ENCODE measurements at places on chromosomes 7 and 10.

GRCh38 chr7:42770114-42770513, 141.8 kb downstream of the C7orf25 start:
- peak; percentile 9 for DNase-seq

- DNase-seq = no peak
Measured at GRCh38 chr7:142927085-142927745, 6.3 kb downstream of the TRPV5 start.

- peak; percentile 45 for DNase-seq
Measured at GRCh38 chr10:61747307-61747706, 84.6 kb downstream of the CABCOCO1 start.

- peak; percentile 7 for DNase-seq
Measured at GRCh38 chr7:8724080-8724718, 290.8 kb downstream of the NXPH1 start.

- no peak for DNase-seq
Measured at GRCh38 chr7:84654273-84654672, 459.7 kb upstream of the SEMA3A start.

DNA sequence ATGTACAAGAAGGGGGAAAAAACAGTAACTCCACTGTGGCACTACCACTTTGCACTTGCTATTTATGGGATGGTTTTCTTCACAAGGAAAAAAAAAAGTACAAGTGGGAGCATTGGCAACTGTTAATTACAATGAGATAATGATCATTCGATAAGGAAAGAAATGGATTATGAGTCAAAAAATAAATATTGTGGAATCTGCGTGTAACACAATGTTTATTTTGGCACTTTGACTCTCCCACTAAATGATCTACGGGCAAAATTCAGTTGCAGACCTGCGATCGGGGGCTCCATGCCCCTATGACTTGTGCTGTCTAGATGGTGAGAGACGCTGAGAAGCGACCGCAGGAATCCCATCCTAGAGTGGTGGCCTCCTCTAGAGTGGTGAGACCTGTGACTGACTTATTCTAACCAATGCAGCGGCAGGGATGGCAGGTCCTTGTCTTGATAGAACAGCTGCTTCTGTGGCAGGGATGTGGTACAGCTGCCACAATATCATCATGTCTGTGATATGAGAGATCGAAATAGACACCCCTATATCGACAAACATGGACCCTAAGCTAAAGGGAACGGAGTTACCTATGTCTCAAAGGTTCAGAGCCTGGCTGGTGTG, 345.0 kb upstream of the KLF6 start:
- DNase-seq = no peak

DNA sequence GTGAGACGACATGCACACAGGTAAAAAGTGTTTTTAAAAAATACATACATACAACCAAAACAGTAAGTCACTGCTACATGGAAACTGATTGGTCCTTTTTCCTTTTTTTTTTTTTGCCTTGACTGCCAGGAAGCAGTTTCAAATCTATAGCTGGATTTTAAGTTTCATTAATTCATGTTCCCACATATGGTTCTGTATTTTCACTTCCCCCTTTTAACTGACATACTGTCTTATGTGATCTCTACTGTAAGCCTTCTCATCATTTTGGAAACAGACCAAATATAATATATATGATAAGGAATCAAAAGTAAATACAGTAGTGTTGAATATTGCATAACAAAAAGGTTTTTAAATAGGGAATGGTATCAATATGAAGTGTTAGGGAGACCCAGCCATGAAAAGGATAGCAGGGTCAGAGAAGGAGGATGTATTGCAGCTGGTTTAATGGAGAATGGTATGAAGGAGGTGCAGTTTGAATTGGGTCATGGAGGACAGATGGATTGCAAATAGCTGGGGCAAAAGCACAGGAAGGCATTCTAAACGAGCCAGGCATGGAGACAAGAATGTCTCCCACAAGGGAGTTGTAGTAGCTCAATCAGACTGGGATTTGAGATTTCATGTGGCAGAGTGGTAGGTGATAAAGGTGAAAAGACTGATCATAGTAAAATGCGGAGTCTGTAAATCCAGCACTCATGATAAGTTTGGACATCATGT, 5.4 kb downstream of the CAV1 start:
- DNase-seq = no peak

- no peak for DNase-seq
Measured at GRCh38 chr10:129949891-129950291, 14.2 kb downstream of the EBF3 start.

DNA sequence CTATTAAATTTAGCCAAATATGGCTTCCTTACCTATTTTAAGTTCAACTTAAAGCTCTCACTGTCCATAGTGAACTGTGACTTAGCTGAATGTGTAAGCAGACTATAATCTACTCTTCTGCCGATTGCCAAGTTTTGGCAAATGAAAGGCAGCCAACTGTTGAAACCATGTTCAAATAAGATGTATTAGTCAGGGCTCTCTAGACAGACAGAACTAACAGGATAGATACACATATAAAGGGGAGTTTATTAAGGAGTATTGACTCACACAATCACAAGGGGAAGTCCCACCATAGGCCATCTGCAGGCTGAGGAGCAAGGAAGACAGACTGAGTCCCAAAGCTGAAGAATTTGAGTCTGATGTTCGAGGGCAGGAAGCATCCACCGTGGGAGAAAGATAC, 837.7 kb upstream of the AUTS2 start:
- no peak for DNase-seq

GRCh38 chr7:37510043-37510634, 61.5 kb upstream of the ELMO1 start:
- DNase-seq = no peak

DNA sequence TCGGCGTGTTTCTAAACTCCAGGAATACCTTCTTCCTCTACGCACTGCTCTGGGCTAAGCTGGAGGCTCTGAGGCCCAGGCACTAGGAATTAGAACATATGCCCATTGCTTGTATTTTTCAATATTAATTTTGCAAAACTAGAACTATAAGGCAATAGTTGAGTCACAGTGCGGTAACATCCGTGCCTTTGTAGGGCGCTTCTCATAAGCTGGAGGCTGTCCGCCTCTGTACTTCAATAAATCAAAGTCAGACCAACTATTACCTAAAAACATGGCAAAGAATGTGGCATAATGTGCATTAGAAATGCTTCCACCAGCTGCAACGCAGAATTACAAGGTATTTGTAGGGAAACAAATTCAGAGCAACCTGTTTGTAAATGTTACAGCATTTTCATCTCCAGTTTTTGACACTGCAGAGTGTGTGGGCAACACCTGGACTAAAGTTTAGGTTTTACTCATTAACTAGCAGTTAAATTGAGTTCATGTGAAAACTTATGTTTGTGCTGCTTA, 440 bp upstream of the MINDY3 start:
- DNase-seq = no peak

GRCh38 chr7:43470110-43470509, 112.8 kb upstream of the STK17A start:
- no peak for DNase-seq

DNA sequence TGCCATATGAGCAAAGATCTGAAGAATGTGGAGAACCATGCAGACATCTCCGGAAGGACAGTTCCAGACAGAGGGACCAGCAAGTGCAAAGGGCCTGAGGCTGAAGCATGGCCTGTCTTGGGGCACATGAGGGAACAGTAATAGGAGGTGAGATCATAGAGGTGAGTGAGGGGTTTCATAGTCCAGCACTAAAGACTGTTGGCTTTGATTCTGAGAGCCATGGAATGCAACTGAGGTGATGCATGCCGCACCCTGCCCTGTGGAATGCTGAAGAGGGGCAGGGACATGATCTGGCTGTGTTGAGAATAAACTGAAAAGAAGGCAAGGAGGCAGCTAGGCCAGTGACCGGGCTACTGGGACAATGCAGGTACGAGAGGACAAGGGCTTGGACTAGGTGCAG, 253.1 kb upstream of the KLF14 start:
- DNase-seq = no peak

DNA sequence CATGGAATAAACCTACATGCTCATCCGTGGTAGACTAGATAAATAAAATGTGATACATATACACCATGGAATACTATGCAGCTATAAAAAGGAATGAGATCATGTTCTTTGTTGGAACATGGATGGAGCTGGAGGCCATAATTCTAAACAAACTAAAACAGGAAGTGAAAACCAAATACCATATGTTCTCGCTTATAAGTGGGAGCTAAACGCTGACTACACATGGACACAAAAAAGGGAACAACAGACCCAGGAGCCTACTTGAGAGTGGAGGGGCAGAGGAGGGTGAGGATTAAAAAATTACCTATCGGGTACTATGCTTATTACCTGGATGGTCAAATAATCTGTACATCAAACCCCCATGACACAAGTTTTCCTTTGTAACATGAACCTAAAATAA, 68.7 kb upstream of the SEC61G start:
- no peak for DNase-seq

GRCh38 chr7:104267701-104268368, 60.0 kb upstream of the ORC5 start:
- DNase-seq = peak; percentile 38

GRCh38 chr10:63585041-63585440, 63.8 kb downstream of the REEP3 start:
- no peak for DNase-seq

DNA sequence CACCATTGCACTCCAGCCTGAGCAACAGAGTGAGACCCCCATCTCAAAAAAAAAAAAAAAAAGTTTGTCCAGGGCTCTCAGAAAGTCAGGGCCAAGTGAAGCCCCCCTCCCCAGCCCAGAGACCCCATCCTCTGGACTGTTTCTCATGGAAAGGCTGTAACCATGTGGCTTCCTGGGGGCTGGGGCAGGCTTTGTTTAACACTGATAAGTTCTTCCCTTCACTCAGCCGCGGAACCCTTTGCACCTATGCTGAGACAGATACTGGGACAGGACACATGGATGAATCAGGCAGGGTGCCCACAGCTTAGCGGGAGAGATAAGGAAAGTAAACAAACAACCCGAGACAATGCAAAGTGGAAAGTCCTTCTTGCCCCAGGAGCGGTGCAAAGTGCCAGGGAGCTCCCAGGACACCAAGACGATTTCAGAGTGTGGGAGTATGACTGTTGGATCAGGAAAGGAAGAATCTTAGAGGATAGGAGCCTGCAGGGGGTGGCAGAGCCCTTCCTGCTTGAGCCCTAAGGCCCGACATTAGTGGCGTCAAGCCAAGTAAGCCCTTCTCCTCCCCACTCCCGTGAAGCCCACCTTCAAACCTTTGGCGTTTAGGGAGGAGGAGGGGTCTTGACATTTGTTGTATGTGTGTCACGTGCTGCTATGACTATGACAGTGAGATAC, 11.6 kb downstream of the MLXIPL start:
- DNase-seq = peak; percentile 39

GRCh38 chr10:117677890-117678500, 135.4 kb downstream of the EMX2 start:
- peak; percentile 51 for DNase-seq

DNA sequence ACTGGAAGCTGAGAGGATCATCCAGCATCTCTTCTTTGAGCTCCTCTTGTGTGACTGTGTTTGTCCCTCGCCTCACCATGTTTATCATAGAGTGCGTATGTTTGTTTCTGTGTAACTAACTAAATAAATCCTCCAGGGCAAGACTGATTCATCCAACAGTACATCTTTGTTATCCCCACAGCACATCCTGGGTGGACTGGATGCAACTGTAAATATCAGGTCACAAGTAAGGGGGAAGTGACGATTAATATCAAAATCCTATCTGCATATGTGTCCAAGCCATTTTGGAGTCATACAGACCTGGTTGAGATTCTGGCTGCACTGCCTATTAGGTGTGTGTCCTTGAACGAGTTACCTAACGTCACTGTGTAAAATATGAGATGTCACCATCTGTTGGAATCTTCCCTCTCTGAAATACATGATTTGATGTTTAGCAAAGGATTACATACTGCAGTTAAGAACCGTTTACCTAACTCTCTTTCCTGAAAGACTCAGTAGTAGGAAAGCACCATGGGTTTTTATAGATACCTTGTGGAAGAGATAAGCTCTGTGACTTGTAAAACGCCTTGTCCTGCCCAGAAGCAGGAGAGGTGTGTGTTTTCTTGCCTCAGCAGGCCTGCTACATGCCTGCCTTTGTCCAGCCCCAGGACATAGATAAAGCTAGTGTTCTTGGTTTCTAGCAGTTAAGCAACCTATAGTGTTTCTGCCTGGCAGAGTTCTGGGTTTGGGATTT, 25.8 kb downstream of the WBP1L start:
- no peak for DNase-seq

- peak; percentile 86 for DNase-seq
Measured at GRCh38 chr7:105024734-105025133, 10.7 kb downstream of the KMT2E start.

DNA sequence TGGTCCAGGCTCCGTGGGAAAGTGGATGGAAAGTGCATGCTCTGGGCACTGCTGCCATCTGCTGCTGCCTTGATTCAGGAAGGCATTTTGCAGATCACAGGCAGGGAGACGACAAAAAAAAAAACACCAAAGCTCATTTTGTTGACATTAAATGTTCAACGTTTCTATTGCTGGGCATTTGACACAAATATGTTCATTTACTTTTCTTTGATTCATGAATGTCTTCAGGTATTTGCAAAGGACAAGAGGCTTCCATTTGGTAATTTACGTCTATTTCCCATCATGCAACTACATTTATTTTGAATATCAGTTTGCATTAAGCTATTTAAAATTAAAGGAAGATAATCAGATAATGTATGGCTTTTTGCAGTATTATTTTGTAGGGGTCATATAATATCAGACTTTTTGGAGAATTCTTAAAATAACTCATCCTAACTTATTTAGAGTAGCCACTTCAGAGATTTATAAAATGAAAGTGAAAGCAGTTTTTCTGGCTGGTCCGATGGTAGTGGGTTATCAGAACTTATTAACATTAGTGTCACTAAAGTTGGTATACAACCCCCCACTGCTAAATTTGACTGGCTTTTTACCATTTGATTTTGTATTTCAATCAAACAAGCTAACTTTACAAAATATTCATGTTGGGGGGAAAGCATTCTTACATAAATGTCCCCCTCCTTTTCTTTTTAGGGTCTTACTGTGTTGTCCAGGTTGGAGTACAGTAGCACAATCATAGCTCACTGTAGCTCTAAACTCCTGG, 65.3 kb downstream of the PDIA4 start:
- peak; percentile 70 for DNase-seq

DNA sequence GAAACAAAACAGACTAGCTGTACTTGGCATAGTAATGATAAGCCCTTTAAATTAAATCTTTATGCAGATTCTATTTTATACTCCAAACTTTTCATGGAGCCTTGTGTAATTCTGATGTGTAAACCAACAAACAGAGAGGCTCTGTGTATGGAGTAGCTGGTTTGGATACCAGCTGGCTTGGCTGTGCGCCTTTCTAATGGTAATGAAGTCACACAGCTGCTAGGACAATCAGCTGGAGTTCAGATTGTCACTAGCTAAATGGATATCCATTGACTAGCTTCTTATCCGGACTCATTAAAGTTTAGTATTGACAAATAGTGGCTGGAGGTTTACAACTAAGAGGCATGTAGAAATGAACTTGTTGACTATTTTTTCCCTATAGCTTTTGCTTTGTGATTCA, 398.4 kb downstream of the DGKB start:
- DNase-seq = no peak

DNA sequence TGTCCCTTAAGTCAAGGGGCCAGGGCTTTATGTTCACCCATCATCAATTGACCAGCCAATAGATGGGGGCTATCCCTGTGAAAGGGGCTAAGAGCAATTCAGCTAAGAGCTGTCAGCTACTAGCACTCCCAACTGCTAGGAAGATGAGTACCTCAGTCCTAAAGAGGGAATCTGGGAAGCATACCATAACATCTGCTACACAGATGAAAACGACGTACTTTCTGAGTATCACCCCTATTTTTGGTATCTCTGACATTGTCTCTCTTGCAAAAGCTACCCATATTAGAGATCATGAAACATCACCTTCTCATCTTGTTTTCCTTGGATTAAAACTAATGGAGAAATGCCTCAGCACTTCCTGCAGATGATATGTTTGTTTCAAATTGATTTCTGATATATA, 7.5 kb upstream of the SMNDC1 start:
- no peak for DNase-seq

GRCh38 chr10:2920168-2920567, 147.2 kb upstream of the PFKP start:
- DNase-seq = no peak
